ENCODE measurements at places on chromosomes 1 and 21.

- no peak for DNase-seq
Observed at GRCh38 chr1:184163674-184164465, 112.3 kb downstream of the TSEN15 start.

DNA sequence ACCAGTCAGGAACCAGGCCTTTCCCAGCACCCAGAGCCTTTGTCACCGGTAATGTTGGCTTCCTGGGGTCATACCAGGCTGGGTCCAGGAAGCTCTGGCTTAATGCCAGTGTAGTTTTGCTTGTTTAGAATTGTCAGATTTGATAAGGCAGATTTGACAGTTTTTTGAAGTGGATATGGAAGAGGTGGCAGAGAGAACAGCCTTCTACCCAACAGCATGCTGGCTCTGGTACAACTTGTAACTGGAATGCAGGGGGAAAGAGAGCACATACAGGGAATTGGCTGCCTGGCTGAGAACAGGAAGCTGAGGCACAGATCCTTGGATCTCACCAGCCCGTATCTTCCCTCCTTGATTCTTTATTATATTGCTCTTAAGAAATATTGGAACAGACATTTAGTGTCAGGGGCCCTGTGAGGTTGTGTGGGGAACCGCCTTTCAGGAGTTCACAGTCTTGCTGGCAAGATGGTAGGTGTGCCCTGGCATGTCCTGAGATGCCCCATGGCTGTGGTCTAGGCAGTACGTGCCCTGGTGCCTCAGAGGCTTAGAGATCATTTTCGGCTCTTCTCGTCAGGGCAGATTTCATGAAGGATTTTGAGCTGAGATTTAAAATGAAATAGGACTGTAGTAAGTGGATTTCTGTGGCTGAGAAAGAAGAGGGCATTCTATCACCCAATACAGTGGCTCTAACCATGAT lies 227.0 kb downstream of the PBX1 start:
- DNase-seq = peak; percentile 65

- no peak for DNase-seq
Observed at GRCh38 chr1:26862781-26863684, at the start of gene SFN. Gene SFN (plus strand): TSS chr1:26863149. CDS start chr1:26863213, 64 bp downstream.

GRCh38 chr1:218345673-218346390 lies 696 bp downstream of the TGFB2 start:
- peak; percentile 84 for DNase-seq

DNA sequence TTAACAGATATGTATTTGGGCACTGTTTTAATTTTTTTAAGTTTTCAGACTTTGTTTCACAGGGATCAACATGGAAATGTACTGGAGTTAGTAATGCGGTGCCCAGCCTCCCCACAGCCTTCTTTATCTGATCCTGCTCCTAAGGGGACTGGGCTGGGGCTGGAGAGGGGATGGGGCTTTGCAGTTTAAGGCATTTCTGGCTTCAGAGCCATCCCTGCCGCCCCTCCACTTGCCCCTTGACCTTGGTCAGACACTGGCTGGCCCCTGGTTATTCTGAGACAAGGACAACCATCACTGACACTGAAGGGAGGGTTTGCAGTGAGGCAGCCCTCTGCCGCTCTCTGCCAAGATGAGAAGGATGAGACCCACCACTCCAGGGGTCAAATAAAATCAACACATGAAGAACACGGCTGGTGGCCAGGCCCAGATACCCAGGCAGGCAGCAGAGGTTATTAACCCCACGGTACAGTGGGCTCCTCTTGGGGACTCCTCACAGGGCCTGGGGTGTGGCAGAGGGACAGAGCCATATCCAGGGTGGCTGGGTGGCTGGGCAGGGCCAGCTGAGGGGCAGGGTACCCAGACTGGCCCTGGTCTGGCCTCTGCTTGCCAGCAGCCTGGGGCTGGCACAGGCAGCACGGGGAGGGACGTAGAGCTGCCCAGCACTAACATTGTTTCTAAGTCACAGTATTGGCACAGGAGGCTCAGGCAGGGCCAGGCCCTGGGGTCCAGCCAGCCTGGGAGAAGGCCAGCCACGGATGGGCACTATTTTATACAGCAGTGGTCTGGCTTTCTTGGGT lies 7.2 kb upstream of the UBE2U start:
- no peak for DNase-seq

DNA sequence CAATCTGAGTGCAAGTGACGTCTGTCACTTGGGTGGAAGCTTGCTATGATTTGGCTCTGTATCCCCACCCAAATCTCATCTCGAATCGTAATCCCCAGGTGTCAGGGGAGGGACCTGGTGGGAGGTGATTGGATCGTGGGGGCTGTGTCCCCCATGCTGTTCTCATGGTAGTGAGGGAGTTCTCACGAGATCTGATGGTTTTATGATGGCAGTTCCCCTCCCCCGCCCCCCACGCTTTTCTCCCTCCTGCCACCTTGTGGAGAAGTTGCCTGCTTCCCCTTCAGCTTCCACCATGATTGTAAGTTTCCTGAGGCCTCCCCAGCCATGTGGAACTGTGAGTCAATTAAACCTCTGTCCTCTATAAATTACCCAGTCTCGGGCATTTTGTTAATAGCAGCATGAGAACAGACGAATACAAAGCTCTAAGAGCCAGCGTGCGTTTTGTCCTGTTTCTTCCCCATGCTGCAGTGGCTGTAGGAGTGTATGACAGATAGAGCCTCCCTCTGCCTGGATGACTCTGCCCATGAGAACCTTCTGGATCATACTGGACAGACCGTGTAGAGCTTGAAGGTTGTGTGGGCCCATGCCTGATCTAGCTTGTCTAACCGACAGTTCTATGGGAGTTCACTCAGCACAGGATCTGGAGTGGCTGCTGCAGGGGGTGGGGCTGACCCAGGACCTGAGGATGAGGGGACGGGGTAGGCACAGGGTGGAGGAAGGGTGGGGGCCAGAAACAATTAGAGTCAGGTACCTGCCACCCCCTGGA lies 139.7 kb upstream of the ERRFI1 start:
- no peak for DNase-seq

- DNase-seq = peak; percentile 93
Observed at GRCh38 chr1:234755449-234755863, 145.5 kb upstream of the IRF2BP2 start.

- DNase-seq = peak; percentile 35
Observed at GRCh38 chr1:10353282-10353681, 45.6 kb upstream of the PGD start.

- DNase-seq = no peak
Observed at GRCh38 chr1:54777431-54777830, 13.1 kb upstream of the PARS2 start.

- peak; percentile 82 for DNase-seq
Observed at GRCh38 chr1:44239331-44239960, 26.2 kb downstream of the DMAP1 start.

- DNase-seq = no peak
Observed at GRCh38 chr1:223770621-223771315, 58.4 kb downstream of the CAPN2 start.

DNA sequence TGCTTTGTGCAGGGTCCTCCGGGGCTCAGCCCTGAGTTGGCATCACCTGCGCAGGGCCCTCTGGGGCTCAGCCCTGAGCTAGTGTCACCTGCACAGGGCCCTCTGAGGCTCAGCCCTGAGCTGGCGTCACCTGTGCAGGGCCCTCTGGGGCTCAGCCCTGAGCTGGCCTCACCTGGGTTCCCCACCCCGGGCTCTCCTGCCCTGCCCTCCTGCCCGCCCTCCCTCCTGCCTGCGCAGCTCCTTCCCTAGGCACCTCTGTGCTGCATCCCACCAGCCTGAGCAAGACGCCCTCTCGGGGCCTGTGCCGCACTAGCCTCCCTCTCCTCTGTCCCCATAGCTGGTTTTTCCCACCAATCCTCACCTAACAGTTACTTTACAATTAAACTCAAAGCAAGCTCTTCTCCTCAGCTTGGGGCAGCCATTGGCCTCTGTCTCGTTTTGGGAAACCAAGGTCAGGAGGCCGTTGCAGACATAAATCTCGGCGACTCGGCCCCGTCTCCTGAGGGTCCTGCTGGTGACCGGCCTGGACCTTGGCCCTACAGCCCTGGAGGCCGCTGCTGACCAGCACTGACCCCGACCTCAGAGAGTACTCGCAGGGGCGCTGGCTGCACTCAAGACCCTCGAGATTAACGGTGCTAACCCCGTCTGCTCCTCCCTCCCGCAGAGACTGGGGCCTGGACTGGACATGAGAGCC lies 22.7 kb downstream of the COL6A1 start:
- DNase-seq = no peak

GRCh38 chr1:210707300-210708240 lies 378.9 kb downstream of the HHAT start:
- DNase-seq = no peak

GRCh38 chr1:93692983-93693591 lies 11.4 kb upstream of the BCAR3 start:
- no peak for DNase-seq

GRCh38 chr21:44427241-44428120 lies 27.8 kb upstream of the LRRC3 start:
- no peak for DNase-seq
